Breast epithelium (tissue), 4 donors: ENCODE measurements at places on chromosomes 16 and 17. TPM values are rescaled to one million over a fixed set of nuclear protein-coding genes. Genes with fewer than 3 reads are reported as not detected.

DNA sequence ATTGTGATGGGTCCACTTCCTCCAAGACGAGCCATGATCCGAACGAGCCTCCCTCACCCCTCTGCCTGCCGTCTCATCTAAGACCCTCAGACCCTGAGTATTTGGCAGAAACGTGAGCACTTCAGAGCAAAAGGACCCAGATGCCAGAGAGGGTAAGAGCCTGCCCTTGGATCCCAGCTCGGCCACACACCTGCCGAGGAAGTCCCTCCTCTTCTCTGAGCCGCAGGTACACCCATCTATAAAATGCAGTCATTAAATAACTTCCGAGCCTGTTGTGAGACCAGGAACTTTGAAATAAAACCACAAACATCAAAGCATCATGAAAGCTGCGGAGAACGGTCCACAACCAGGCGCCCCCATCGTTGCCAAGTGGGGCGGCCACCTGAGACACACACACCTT is 64.8 kb upstream of the DOC2B start:
- DNase-seq, result no peak

DNA sequence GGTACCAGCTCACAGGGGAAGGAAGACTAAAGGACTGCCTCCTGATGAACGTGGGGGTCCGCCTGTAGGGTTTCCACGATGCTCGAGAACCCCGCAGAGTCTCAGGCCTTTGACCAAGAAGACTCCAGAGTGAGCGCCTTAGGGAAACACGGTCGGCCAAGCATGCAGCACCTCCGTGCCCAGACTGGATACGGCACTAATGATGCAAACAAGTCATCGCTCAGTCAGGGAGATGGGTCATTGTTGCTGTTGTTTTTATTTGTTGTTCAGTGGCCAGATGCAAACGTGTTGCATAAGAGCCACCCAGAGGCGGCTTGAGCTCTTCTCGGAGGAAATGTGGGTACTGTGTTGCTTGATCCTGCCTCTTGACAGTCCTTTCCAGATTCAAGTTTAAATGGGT is 19.3 kb upstream of the RBFOX3 start:
- DNase-seq, result peak; percentile 37

DNA sequence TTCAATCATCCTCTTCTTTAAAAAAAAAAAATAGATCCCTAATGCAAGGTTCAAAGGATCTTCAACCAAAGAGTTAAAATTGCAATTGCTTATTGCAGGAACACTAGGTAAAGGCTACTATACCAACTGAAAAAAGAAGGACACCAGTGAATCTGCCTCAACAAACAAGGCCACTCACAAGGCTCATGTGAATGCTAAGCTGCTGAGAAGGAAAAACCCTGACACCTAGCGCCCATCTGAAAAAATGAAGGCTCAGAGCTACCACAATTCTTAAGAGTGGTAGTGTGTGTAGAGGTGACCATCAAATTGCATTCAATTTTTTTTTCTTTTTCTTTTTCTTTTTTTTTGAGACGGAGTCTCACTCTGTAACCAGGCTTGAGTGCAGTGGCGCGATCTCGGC is 201.6 kb upstream of the C17orf78 start:
- no peak for DNase-seq

DNA sequence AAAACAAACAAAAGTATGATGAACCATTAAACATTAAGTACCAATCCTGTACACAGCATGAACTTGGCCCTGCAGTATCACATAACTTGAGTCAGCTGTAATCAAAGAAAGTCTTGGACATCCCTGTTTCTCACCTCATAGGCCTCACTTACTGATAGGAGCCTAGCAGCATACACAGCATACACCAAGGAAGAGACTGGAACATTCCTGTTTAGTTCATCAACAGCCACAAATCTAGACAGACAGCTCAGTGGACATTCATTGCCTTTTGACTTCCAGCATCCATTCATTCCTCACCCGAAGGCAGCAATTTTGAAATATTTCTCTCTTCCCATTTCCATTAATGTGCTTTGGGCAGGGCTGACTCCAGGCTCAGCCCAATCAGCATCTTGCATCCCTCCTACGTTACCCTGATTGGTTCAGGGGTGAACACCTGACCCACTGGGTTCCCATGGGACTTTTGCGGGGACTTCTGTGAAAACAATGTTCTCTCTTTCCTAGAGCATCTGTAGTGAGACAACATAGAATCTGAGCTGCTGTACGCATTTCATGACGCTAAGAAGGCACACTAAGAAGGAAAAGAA is 336.7 kb upstream of the ZFHX3 start:
- DNase-seq, result no peak

GRCh38 chr17:42408061-42408460 is 15.0 kb downstream of the CAVIN1 start:
- no peak for DNase-seq

GRCh38 chr17:15261802-15262290 is 3.3 kb downstream of the PMP22 start:
- DNase-seq, result no peak

DNA sequence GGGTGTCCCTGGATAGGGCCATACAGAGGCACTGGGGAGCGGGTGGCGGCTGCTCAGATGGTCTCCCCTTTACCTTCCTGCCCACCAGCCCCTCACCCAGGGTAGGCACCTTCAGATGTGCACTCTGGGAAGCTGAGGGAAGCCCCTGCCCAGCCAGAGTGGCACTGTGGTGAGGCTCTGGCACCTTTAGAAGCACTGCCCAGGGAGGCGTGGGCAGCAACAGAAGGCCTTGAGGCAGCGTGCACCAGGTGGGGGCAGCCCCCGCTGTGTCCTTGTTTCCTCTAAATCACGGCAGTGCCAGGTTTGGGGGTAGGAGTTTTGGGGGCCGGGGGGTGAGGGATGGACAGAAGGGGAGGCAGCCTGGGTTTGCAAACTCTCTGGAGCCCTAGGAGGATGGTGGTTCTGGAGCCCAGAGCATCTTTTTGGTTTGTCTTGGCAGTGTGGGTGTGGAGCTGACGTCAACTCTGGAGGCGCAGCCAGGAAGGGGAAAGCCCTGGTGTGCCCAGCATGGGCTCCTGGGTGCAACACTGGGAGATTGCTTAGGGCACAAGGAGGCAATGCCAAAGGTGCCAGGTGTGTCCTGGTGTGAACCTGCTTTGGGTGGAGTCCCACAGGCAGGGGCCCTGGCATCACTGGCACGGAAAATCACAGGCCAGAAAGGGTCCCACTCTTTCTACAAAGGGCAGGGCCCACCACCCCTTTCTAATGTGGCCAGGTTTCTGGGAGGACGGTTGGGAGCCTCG is 23.1 kb upstream of the CDC42EP4 start:
- DNase-seq, result peak; percentile 56

DNA sequence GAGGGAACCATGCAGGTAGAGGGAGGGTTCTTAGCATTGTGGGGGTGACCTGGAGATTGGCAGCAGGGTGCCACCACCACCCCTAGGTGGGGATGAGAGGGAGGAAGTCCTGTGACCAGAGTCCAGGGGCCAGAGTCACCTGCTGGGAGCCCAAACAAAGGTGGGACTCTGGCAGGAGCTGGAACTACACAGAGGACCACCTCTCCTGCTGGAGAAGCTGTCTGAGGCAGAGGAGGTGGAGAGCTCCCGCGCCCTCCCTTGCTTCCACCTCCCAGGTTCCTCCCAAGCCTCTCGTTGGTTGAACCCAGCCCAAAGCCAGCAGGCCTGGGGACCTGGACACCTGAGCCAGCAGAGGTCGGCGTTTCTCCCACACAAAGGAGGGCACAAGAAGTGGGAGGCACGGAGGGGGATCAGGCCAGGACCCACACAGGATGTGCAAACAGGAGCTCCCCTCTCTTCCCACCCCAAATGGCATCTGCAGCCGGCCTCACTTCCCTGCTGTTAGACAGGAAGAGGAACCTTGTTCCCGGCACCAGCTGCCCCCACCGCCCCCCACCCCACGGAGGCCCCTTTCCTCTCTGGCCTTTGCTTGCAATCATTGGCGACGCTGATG is 154.6 kb downstream of the SEC14L1 start:
- DNase-seq, result no peak

DNA sequence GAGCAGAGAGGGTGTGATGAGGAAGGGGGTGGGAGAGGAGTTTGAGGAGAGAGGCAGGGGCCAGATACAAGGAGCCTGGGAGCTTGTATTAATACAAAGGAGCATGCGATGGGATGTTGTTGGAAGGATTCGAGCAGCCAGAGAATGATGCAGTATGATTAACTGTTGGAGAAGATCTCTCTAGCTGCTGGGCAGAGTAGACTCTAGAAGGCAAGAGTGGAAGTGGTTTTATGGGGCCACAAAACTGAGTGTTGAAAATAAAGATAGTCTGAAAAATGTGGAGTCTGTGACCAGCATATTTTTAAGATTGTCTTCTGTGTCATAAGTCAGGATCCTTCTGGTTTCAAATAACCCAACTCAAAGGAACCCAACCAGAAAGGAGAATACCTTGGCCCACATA is 98.3 kb downstream of the MSI2 start:
- no peak for DNase-seq

GRCh38 chr16:68244903-68245853 is at the start of gene PLA2G15:
Gene PLA2G15, plus strand, starts transcription at chr16:68245373. Its CDS starts 54 bp downstream, at chr16:68245427.
- peak; percentile 97 for DNase-seq

GRCh38 chr16:63787014-63787413 is 1334.8 kb downstream of the CDH11 start:
- DNase-seq, result no peak

GRCh38 chr16:10681310-10682308 is 13.1 kb downstream of the TEKT5 start:
- no peak for DNase-seq

The TNFSF12 gene
- total RNA-seq, result 41.1 TPM

The PIK3R6 gene
- 2.9 TPM for total RNA-seq

The KRT33A gene
- not detected for total RNA-seq

The CCDC144A gene
- total RNA-seq, result 20.6 TPM
